ENCODE measurements at places on chromosomes 12 and 14.

DNA sequence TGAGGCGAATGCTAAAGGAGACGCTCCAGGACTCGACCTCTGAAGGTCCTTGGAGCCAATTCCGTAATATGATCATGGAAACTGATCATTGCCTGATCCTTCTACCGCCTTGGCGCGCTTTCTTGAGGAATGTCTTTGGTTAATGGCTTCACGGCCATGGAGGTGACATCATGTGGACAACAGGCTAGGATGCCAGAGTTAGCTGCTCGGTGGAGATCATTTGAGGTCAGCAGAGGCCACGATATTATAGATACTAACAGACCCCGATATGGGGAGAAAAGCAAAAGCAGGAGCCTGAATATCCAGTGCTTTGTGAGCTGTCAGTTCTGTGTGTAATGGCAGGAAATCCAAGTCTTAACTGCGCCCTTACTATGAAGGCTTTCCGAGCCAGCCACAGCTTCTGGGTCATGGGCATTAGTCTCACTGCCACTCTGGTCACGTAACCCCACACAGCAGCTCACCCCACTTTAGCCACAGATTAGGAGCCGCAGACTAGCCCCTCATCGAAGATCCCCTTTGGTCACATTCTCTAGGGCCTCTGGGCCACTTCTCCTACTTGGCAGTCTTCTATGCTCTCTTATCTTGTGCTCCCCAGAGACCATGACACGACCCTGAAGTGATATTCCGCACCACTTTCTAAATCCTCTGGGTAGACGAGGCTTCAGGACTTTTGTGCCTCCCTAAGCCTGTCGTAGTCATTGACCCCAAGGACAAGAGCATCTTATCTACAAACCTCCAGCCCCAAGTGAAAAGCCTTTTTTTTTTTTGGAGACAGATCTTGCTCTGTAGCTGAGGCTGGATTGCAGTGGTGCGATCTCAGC is 724 bp upstream of the CS start:
- no peak for DNase-seq

DNA sequence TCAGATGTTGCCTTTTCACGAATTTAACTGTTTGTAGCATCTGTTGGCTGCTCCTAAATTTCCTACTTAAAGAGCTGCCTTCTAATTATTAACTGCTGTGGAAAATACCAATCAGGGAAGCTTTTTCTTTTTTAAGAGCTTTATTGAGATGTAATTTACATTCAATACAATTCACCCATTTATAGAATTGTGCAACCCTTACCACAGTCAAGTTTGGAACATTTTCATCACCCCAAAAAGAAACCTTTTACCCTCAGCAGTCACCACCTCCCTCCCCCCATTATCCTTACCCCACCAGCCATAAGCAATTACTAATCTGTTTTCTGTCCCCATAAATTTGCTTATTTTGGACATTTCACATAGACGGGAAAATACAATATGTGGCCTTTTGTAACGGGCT is 1.4 kb downstream of the PCNX4 start:
- no peak for DNase-seq

GRCh38 chr14:81392976-81393643 is 7.0 kb downstream of the STON2 start:
- no peak for DNase-seq

- no peak for DNase-seq
Observed at GRCh38 chr12:80044694-80045046, 54.7 kb upstream of the OTOGL start.
